ENCODE measurements at places on chromosomes 7 and 10.

- DNase-seq = peak; percentile 40
Measured at GRCh38 chr10:78763651-78764395, 304.9 kb upstream of the ZMIZ1 start.

GRCh38 chr10:96614515-96614914, 27.7 kb upstream of the TM9SF3 start:
- DNase-seq = no peak

DNA sequence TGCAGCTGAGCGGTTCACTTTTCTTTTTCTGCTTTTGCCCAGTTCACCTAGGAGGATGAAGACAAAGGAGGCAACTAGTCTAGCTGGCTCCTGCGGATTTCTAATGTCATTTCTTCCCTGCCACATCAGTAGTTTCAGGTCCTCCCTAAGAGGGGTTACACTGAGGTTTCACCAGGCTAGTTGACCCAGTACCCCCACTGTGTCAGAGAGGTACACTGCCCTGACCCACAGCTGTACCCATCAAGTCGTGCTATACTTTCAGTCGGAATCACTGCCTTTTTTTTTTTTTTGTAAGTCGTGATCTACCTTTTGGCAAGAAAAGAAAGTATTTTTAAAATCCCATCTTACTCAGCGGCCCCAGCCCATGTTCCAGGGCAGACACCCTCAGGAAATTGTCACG, 243.5 kb downstream of the CELF2 start:
- no peak for DNase-seq

DNA sequence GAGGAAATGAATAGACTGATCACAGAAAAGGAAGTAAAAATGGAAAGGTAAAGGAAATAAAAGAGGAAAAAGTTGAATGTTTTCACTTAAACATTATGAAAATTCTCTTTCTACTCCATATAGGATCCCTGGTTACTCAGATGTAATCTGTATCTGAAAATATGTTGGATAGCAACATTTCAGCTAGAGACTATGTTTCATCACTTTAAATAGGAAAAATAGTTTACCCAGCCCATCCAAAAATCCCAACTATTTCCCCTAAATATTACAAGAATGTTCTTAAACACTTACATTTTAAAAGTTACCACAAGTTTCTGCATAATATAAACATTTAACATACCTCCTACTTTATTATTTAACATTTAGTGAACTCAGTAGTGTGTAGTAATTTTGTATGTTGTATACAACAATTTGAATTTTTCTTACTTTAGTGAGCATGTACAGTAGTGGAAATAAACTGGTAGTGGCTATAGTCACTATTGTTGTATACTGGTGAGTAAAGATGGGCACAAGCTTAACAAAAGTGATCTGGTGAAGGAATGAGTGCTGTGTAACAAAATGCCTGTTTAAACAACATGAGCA, 27.1 kb downstream of the SLF2 start:
- DNase-seq = no peak

GRCh38 chr7:128837521-128837921, 7.3 kb downstream of the FLNC start:
- no peak for DNase-seq

- no peak for DNase-seq
Measured at GRCh38 chr7:538764-539685, 19.4 kb upstream of the PDGFA start.

DNA sequence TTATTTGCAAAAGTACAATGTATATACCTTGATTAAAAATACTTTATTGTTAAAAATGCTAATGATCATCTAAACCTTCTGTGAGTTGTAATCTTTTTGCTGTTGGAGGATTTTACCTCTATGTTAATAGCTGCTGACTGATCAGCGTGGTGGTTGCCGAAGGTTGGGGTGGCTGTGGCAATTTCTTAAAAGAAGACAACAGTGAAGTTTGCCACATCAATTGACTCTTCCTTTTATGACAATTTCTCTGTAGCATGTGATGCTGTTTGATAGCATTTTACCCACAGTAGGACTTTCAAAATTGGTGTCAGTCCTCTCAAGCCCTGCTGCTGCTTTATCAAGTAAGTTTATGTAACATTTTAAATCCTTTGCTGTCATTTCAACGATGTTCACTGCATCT, 16.9 kb upstream of the ENTPD1 start:
- DNase-seq = no peak

- DNase-seq = peak; percentile 71
Measured at GRCh38 chr10:116287906-116288501, 15.0 kb upstream of the GFRA1 start.

- DNase-seq = no peak
Measured at GRCh38 chr7:1197997-1198625, 34.6 kb upstream of the UNCX start.

DNA sequence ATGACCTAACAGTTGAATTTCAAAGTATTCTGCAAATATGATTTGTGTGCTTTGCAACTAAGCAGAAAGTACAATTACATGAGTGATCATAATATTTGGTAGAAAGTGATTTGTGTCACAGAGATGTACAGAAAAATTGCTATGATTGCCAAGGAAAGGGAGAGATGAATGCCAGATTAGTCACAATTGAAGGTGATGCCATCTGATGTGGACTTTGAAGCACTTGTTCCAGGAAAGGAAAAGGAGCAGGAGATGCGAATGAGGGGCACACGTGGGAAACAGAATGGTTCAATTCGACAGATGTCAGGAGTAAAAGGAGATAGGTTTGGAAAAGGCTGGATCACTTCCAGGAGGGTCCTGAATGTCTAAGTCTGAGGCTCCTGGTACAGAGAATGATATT, 153.1 kb upstream of the LAMB4 start:
- no peak for DNase-seq

- DNase-seq = no peak
Measured at GRCh38 chr10:101140084-101140949, 9.2 kb downstream of the TLX1 start.

DNA sequence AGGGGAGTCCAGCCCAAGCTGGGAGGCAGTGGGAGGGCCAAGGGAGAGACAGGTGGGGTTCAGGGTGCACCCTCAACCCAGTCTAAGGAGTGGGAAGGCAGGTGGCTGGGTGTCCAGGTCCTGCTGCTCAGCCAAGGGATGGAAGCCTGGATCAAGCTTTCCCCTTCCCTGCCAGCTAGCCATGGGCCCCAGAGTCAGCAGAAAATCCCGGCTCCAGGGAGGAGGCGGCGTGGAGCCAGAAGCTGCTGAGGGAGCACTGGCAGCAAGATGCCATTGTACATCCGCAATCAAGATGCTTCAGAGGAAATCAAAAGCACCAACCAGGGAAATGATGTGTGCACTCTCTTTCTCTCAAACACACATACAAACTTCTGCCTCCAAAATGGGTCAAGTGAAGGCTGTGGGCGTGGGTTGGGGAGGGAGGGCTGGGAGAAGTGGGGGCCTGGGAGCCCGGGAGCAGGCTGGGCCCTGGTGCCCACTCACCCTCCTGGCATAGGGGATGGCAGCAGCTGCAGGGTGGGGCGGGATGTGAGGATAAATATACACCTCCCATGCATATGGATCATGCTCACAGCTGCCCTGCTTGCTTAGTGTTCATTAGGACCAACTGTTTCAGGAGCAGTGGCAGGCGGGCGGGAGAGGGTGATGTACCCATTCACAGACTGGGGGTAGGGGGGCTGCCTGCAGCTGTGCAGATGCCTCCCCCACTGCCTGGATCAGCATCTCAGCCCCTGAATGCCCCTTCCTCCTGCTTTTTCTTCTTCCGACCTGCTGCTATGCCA, 24.2 kb downstream of the TRIM8 start:
- DNase-seq = no peak

GRCh38 chr10:124092860-124093773, at the start of gene CHST15:
Gene CHST15, minus strand, starts transcription at chr10:124093598. Its CDS starts 47,386 bp downstream, at chr10:124046212.
- DNase-seq = peak; percentile 65

DNA sequence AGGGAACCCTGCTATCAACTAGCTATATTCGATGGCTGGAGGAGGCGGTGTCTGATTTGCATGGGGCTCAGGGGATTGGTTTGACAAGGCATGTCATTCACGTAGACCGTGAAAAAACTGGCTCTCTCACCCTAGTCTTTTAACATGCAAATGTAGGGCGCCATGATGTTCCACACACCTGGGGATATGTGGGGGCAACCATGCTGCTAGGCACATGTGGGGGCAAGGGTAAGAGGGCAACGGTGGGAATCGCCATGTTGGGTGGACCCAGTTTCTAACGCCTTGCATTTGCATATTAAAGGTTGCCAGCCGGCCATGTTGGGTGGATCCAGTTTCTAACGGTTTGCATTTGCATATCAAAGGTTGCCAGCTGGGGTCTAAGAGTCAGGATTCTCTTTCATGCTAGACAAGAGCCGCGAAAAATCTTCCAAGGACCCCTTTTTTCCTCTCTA, 419.2 kb upstream of the NFE2L3 start:
- no peak for DNase-seq

GRCh38 chr7:117803476-117803875, 69.8 kb downstream of the CTTNBP2 start:
- DNase-seq = no peak

- no peak for DNase-seq
Measured at GRCh38 chr10:52741851-52742250, 30.7 kb downstream of the MBL2 start.

DNA sequence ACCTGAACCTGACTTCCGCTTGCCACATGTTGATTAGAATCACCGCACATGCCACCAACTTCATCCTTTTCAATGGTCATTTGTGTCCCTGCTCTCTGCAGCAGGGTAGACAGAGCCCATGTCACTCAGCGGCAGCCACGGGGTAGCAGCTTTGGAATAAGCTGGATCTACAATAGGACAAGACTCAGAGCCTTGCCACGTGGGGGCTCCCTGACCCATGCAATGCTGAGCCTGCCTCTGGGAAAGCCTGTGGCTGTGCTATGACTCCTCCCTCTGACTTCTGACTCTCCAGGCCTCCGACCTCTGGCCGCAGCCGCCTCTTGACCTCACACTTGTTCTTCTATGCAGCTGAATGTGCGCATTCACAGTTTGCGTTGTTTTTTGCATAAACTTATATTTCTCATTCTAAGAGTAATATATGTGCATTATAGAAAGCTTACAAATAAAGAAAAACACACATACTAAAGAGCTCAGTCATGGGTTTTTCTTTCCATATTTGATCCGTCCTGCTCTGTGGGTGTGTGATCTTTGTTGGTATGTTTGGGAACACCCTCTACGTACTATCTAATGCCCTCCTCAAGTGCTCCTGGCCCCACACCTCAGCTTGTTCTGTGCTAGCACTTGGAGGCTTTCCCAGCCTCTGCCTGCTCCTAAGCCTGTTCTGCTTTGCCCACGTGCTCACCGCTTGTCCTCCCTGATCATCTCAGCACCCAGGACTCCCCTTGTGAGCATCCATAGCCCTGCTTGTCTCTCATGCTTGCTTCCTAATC, 198.0 kb upstream of the MKI67 start:
- DNase-seq = no peak

DNA sequence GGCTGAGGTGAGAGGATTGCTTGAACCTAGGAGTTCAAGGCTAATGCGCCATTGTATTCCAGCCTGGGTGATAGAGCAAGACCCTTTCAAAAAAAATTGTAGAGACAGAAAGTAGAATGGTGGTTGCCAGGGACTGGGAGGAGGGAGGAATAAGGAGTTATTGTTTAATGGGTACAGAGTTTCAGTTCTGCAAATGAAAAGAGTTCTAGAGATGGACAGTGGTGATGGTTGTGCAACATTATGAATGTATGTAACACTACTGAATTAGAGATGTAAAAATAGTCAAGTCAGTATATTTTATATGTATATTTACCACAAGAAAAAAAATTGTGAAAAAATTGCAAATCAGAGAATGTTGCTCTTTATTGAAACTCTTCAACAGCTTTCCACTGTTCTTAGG, 266.5 kb upstream of the NPY start:
- DNase-seq = no peak

DNA sequence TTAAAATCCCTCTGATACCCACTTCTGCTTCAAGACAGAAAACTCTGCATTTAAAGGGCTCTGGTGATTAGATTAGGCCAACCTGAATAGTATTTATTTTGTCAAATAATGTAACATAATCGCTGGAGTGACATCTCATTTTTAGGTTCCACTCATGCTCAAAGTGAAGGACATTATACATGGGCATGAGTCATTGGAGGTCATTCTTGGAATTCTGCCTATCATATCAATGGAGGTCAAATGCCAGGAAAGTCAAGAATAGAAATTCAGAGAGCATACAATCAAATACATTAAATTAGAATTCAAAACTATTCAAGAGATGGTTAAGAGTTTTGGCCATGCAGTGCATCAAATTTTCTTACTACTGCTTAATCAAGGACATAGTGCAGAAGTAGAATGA, 50.8 kb upstream of the PRSS1 start:
- DNase-seq = no peak

GRCh38 chr10:72812753-72813430, 80.6 kb upstream of the OIT3 start:
- no peak for DNase-seq

All from head of caudate nucleus (tissue), 42 donors.